ENCODE measurements at places on chromosomes 11 and 22.
A peak's percentile ranks its signal among the peaks of the same experiment; 100 is the strongest.

DNA sequence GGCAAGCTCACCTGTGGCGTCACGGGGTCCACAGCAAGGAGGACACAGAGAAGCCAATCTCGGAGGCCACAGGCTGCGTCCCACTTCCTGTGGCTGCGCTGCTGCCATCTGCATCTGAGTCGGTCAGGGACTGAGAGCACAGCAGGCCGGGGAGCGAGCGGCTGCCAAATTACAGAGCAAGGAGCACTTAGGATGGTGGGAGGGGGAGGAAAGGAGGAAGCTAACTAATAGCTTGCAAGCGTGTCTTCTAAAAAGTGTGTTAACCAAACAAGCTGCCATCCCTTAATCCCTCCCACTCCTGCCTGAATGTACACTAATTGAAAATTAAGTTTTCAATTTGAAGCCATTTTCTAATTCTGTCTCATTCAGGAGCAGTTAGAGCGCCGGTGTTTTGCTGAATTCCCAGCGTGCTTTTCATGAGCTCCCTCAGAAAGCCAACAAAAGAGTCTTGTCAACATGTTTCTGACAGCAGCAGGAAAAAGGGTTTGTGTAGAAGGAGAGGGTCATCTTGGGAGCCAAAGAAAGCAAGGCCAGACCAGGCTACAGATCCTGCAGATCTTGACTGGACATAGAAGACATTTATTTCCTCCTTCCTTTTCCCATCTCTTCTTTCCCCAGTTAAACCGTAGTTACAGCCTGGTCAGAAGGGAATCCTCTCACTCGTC is 42.4 kb upstream of the API5 start:
- DNase-seq = no peak

DNA sequence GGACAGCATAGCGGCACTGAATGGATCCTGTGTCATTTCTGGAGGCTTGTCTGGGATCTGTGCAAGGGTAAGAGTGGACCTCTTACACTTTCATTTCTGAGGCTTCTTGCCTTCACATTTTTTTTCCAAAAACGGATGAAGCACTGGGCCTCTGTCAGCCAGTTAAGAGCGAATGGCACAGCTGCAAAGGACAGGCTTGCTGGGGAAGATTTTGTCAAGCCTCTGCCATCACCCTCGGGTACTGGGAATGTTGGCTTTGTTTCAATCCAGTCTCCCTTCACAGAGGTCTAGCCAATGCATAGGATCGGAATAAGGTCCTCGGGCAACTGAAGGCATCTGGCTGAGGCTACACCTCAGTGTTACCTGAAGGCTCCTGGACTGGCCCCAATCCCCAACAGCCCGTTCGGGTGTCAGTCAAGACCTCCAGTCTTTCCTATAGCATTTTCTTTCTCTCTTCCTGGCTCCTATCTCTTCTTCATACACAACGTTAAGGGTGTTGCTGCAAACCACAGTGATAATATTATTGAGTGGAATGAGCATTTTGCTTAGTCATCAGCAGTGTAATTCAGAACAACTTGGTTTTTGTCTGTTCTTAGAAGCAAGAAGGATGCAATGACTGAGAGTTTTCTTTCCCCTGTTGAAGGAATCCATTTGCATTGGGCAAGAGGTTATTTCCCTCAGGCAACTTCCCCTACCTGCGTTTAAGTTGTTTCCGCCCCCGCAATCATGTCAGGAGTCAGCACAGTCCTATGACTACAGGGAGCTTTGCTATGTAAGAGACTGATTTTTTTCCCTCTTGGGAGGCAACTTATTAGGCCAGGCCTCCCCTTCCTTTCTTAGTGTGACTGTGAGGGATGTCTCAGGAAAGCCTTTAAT is 22.8 kb downstream of the NPAT start:
- DNase-seq = peak; percentile 80

DNA sequence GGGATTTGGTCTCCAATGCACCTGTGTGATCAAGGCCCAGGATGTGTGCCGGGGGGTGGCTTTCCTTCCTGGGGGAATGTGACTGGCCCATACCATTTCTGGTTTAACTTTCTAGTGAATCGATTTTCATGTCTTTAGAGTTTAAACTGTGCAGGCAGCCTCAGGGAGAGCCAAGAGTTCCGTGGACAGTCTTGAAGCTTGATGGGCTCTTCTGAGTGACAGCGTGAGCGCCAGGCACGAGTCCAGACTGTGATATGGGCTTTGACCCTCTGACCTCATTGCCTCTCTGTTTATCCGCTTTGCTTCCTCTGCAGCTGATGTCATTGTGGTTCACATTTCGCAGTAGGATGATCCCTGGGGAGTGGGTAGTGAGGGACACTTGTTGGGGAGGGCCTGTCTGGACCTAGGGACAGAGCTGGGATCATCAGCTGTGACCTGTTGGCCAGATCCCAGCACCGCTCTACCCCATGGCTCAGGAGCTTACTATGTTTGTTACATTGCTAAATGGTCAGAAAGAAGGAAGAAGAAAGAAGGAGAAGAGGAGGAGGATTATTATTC is 80.6 kb upstream of the CLDN5 start:
- no peak for DNase-seq

DNA sequence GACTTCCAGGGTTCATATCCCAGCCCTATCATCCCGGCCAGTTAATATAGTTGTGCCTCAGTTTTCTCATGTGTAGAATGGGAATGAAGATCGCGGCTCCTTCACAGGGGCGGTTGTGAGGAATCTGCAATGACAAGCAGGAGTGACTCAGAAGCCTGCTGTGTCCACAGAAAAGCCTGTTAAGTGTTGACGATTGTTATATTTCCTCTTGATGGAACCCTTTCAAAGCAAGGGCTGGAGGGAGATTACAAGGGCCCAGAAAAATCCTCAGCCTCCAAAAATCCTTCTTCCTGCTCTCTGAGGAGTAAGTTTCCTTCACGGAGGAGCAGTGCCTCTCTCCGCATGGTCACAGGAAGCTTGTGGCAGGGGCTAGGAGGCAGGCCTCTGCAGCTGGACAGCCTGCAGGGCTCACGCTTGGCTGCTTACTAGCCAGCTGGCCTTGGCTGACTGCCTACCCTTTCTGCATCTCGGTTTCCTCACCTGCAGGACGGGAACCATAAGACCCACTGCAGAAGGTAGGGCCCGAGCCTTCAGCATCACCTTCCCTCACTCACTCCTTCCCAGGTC is 63.4 kb downstream of the CACNG2 start:
- DNase-seq = no peak

GRCh38 chr11:59254286-59254685 is 41.6 kb upstream of the MPEG1 start:
- DNase-seq = no peak

- no peak for DNase-seq
Observed at GRCh38 chr22:49450498-49450897, 377.2 kb downstream of the BRD1 start.

DNA sequence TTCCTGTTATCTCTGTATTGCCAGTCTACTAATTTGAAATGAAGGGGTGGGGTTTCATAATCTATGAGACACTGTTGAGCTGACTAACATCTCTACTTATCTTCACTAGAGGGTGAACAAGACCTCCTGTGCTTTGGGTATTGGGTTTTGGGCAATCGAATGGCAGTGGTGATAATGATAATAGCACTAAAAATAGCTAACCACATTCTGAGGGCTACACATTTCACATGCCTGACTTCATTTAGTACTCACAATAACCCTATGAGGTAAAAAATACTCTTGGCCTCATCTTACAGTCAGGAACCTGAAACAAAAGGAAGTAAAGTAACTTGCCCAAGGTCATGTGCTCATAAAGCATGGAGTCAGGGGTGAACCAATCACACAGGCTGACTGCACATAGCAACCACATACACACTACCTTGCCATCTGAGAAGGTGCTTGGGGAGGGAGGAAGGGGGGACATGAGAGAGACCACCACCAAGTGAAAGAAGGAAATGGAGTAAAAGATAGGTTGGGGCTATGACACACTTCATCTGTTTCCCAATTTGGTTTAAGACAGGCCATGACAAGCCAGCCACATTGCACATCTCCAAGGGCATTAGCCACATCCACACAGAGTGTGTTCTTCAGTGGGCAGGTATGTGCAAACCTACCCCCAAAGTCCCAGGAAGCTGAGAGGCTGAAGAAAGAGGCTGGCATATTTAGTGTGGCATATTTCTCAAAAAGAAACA is 387.6 kb upstream of the DDI1 start:
- DNase-seq = no peak

- DNase-seq = no peak
Observed at GRCh38 chr22:44360668-44361381, 48.1 kb upstream of the SHISAL1 start.

GRCh38 chr11:57500926-57501325 is 14.6 kb downstream of the SLC43A1 start:
- no peak for DNase-seq

- DNase-seq = no peak
Observed at GRCh38 chr11:78857688-78858087, 283.0 kb upstream of the NARS2 start.

DNA sequence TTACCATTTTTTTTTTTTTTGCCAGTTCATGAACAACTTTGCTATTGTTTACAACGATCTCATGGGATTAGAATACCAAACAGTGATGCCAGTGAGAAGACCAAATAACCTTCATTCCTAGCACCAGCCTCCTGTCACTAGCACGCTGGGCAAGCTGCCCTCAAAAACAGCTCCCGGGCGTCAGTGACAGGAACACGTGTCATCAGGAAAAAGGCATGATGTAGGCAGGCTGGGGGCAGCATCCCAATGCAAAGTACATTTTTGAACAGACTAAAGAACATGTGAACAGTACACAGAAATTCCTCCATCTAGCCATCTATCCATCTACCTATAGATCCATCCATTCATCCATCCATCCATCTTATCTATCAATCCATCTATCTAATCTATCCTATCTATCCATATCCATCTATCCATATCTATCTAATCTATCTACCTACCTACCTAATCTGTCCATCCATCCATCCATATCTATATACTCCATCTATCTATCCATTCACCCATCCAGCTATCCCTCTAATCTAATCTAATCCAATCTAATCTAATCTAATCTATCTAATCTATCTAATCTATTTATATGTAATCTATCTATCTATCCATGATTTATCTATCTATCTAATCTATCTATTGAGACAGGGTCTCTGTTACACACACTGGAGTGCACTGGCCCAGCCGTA is 378.5 kb downstream of the SHANK2 start:
- DNase-seq = no peak

- no peak for DNase-seq
Observed at GRCh38 chr11:77517226-77517625, 43.3 kb upstream of the PAK1 start.

DNA sequence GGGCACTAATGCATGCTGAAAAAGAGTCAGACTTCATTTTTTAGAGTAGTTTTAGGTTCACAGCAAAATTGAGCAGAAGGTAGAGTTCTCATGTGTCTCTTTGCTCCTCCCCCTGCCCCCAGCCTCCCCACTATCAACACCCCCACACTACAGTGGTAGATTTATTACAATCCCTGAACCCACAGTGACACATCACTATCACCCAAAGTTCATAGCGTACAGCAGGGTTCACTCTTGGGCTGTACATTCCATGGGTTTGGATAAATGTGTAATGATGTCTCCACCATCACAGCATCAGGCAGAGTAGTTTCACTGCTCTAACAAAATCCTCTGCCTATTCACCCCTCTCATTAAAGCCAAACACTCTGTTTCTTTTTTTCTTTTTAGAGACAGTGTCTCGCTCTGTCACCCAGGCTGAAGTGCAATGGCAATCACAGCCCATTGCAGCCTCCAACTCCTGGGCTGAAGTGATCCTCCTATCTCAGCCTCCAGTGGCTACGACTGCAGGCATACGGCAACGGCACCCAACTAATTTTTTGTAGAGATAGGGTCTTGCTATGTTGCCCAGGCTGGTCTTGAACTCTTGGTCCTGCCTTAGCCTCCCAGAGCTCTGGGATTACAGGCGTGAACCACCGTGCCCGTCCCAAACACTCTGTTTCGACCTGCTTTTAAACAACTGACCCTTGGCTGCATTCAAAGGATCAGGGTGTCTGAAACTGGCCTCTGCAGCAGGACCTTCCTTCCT is 4.1 kb downstream of the BEST1 start:
- no peak for DNase-seq

- DNase-seq = no peak
Observed at GRCh38 chr22:37991731-37992442, 7.5 kb upstream of the SOX10 start.

DNA sequence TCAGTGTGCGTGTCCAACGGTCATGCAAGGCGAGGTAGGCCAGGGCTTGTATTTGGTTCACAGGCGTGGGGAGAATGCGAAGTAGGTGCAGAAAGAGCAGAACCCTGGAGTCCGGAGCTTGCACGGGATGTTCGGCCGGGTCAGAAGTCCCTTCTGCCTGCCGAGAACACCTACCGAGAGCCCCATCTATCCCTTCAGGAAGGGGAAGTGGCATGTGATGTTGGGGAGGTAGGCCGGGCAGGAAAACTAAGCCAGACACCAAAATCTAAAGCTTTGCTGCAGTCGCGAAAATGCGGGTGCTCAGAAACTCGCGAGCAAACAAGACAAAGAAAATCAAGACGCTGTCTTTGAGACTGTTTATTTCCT is 435 bp upstream of the TAF6L start:
- DNase-seq = no peak

DNA sequence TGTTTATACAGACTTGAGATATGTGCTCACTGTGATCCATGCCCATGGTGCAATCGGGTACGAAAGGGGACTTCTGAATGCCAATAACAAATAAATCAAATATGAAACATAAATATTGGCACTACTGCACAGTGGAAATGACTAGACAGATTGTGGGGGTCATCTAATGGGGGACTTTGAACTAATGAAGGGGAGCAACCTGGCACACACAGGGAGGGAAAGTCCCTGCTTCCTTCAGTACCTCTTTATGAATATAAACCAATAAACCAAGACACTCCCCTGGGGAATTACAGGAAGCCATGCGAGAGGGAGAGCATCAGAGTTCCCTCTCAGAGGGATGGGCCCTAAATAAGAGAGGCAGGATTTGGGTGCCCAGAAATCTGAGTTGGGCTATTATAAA is 21.1 kb downstream of the MIF start:
- no peak for DNase-seq

DNA sequence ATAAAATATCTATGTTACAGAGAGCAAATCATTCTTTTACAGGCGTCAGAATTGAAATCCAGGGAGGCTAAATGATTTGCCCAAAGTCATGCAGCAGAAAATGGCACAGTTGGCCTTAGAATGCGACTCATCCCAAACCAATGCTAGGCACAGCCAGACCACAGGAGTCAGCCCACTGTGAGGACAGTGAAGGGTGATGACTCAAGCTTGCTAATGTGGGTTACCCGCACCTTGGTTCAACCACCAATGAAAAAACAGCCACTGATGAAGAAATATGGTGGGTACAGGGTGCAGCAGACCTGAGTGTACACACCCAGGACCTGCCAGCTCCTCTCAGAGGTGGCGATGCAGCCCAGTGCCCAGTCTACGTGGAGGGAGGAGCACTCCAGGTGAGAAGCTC is 89.7 kb downstream of the ZC3H12C start:
- no peak for DNase-seq

GRCh38 chr11:74487875-74488274 is 5.6 kb downstream of the LIPT2 start:
- DNase-seq = no peak
